ENCODE measurements at places on chromosomes 5 and 9.
A peak's percentile ranks its signal among the peaks of the same experiment; 100 is the strongest.

- DNase-seq: no peak
Measured at GRCh38 chr9:129160712-129161533, 17.1 kb downstream of the IER5L start.

GRCh38 chr9:75148561-75148960, 60.2 kb downstream of the OSTF1 start:
- peak; percentile 60 for DNase-seq

GRCh38 chr5:98624145-98624880, 149.2 kb upstream of the RGMB start:
- no peak for DNase-seq

DNA sequence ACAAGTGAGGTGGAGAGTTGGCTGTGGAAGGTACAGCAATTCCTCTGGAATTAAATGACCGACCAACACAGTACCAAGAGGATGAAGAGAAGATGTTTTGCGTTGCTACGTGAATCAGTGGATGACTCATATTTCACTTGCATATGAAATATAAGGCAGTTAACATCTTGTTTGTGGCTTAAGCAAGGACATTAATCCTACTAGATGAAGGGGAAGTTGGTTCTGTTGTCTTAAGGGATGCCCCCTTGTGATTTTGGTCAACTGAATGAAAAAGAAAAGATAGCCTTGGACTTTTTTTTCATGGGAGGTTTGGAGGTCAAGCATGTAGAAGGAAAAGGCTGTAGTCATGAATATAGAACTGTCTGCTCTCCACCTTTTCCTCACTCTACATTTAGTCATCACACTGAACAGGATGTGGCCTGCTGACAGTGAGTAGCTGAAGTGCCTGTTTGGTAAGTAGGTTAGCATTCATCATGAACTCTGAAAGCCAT, 33.9 kb downstream of the VLDLR start:
- no peak for DNase-seq

GRCh38 chr5:57825031-57825686, 342.5 kb upstream of the ACTBL2 start:
- DNase-seq: peak; percentile 88

DNA sequence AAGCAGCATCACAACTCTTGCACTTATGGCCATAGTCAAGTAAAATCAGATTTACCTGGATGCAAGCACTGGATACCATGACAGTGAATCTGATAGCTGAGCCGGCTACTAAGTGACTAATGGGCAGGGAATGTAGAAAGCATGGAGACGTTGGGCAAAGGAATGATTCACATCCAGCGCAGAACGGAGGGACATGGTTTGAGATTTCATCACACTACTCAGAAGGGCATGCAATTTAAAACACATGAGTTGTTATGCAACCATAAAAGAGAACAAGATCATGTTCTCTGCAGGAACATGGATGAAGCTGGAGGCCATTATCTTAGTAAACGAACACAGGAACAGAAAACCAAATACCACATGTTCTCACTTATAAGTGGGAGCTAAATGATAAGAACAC, 169.1 kb upstream of the PIK3R1 start:
- DNase-seq: no peak

GRCh38 chr9:106487266-106487665, 375.7 kb upstream of the ZNF462 start:
- no peak for DNase-seq

GRCh38 chr9:122791872-122792669, 3.3 kb downstream of the OR5C1 start:
- no peak for DNase-seq

GRCh38 chr5:173866243-173866857, 21.8 kb upstream of the CPEB4 start:
- no peak for DNase-seq

- DNase-seq: no peak
Measured at GRCh38 chr5:133881576-133882388, 86.6 kb downstream of the C5orf15 start.

GRCh38 chr5:154385236-154385512, 60.6 kb upstream of the SAP30L start:
- DNase-seq: no peak

- DNase-seq: no peak
Measured at GRCh38 chr9:111030492-111030891, 7.8 kb downstream of the LPAR1 start.

DNA sequence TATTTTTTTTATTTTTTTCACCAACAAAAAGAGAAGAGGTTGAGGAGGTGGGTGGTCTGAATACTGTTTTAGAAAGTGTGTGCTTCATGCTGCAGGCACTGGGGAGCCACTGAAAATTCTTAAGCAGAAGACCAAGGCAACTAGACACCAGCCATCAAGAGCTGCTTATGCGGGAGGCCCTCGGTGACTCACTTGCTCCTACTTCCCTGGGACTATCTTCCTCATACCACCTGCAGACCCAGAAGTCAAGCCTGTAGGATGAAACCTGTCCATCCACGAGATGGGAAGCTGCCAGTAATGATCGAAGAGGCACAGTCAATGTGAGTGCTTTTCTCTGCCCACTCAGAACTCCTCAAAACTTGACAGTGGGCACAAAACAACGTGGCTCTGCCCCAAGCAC, 125.8 kb upstream of the SLC44A1 start:
- DNase-seq: no peak

DNA sequence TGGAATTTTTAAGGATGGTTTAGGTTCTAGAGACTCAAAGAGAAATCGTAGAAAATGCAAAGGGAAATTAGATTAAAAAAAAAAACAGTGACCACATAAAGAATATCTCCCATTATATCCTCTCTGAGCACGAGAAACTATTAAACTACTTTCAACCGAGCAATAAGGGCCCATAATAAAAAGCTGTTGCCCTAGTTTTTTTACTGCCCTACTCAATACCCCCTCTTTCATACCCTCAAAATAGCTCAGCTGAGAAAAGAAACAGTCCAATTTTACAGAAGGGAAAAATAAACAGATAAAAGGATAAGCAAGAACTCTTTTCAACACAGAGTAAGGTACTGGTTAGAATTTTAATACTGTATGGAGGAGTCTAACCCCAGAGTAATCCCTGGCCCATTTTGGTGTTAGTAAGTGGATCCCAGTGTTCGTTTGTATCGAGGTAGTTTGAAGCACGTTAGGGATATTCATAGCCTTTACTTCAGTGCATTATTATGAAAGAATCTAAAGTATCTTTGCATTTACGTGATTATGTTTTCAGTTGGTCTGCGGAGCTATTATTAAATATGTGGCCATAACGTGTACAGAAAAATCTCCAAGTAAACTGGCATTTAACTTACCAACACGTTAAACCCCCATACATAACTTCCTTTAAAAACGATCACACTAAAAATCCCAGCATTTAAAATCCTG, 980 bp upstream of the RHOBTB3 start:
- no peak for DNase-seq

GRCh38 chr9:99076483-99077171, 28.3 kb upstream of the TGFBR1 start:
- no peak for DNase-seq

DNA sequence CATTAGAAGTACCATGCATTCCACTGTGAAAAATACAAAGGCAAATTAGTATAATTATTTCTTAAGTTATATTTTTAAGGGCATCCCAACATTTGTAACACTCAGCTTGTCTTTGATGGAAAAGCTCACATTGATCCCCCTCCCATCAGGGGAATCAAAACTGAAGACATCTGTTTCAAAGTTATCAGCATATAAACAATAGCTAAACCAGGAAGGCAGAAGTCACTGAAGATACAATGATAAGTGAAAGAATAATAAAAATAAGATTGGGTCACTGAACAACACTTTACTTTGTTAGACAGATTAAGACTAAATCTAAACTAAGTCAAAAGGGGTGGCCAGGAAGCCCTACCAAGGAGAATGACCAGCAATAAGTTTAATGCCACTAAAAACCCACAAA, 801.9 kb upstream of the ACO1 start:
- no peak for DNase-seq

DNA sequence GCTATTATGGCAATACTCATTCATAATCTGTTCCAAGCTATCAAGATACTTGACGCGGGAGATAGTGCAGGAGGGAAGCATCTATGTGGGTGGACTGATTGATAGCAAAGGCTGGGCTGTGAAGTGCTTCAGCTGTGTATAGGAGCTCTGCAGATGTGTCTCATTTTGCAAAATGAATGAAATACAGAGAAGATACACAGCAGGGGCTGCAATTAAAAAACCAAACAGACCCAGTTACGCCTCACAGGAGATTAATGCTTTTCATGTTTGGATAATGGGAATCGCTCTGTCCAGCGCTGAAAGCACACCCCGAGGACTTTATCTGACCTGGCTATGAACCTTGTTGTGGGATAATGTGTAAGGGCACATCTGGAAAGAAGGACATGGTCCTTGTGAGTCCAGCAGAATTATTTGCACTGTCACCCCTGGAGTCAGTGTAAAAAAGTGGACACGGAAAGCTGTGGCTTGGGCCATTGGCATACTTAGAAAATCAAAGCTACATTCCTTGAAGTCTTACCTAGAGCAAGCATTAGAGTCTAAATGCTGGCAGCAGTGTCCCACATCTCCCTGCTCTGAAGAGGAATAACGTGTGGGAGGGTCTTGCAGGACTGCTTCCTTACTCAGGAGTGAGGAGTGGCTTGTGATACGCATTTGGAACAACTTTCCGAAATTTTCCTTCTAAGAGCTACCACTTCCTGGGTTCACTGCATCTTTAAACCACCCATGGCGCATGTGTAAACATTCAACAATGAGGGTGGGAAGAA, 2.6 kb downstream of the SH3RF2 start:
- no peak for DNase-seq

DNA sequence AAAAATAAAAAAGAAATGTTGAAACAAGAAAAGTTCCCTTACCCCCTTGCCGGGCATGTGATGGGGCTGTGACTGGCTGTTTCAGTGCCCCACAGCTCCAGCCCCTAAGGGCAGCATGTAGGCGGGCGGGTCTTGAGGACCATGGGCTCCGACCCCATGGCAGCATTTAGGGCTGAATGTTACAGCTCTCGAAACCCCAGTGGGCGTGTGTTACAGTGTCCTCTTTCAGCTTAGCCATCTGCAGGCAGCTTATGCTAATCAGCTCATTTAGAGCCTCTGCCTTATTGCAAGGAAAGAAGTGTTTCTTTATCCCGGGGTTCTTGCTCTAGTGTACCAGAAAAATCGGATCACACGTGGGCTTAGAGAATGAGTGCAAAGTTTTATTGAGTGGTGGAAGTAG, 497.4 kb upstream of the CYLC2 start:
- no peak for DNase-seq

DNA sequence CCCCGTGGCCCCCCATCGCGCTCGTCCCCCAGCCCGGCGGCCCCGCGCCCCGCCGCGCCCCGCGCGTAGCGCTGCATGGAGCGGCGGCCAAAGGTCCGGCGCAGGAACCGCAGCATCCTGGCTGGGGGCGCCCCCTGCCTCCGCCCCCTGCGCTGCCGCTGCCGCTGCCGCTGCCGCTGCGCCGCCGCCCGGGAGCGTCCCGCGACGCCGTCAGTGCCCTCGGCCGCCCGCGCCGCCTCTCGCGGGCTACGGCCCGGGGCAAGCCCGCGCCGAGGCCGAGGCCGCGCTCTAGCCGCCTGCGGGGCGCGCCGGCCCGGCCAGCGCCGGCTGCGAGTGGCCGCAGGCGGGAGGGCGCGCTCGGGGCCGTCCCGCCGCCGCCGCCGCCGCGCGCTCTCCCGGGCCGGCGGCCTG, 523 bp downstream of the EPB41L4B start:
- DNase-seq: no peak

- no peak for DNase-seq
Measured at GRCh38 chr9:80233906-80234305, 662.1 kb downstream of the TLE4 start.

GRCh38 chr5:51487952-51488351, 104.7 kb downstream of the ISL1 start:
- no peak for DNase-seq

DNA sequence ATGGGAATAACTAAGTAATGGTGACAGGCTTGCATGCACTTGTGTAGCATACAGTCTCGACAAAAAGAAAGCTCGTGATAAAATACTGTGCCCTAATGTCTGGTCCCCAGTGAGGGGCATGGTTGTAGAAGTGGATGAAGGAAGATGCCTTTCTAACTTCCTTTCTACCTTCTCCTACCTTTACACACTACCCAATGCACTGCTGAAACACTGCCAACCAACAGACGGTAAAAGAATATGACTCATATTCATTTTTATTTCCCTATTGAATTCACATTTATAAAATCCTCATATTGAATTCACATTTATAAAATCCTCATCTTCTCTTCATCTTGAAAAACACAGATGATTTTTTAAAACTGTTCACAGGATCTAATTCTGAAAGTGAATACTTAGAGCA, 223.0 kb downstream of the PJA2 start:
- DNase-seq: no peak

- no peak for DNase-seq
Measured at GRCh38 chr5:65364907-65365306, 116.8 kb downstream of the ADAMTS6 start.

DNA sequence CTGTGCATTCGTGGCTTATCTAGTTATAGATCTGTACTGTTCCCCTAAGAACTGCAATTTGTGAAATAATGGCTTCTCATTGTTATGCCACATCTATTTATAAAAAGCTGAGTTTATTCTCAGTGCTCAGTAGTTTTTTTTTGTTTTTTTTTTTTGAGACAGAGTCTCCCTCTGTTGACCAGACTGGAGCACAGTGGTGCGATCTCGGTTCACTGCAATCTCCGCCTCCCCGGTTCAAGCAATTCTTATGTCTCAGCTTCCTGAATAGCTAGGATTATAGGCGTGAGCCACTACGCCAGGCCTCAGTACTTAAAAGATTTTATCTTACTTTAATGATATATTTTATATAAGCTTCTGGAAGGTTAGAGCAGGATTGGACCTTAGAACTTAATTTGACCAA, 19.0 kb downstream of the SEC61B start:
- DNase-seq: no peak

DNA sequence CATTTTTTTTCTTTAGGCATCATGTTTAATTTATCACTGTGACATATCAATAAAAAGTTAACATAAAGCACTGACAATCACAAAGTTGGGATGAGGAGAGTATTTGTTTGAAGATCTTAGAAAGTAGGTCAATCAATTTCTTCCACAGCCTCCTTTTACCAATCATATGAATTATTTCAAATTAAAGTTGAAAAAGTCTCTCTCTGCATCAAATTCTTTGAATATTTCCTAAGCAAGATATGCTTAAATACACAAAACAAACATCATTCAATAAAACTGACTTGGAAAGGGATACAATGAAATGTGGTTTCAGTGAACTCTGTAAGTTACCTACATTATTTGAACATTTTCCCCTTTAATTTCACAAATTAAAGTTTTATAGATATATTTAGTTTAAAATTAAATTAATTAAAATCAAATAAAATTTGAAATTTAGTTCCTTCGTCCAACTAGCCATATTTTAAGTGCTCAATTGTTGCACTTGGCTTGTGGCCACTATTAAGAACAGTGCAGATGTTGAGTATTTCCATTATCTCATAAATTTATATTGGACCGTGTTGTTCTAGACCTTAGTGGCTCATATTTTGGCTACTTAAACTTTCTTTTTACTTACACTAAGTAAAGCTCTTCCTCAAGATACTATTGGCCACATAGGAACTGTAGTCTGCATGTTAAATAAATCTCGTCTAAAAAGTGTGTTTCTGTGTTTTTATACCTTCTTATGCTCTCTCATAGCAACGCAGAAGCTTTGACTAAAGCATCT, 949.7 kb upstream of the NUDT12 start:
- DNase-seq: no peak

Measured in SK-N-MC (cell line).